Urinary bladder (tissue), 4 donors: ENCODE measurements at places on chromosomes 6 and 20. TPM values are rescaled to one million over a fixed set of nuclear protein-coding genes. Genes with fewer than 3 reads are reported as not detected.

The TFAP2C gene
- total RNA-seq: 1.8 TPM

The C6orf58 gene
- total RNA-seq: not detected

The GRM1 gene
- total RNA-seq: 0.16 TPM

The HLA-DQB1 gene
- total RNA-seq: 4.0 TPM

The WFDC10B gene
- not detected for total RNA-seq

The GINS1 gene
- total RNA-seq: 10.2 TPM

The HLA-DRB1 gene
- total RNA-seq: 10.2 TPM

The SLC4A11 gene
- 0.37 TPM for total RNA-seq

The OR2J3 gene
- total RNA-seq: not detected

The TTBK1 gene
- 0.32 TPM for total RNA-seq

The TSPO2 gene
- total RNA-seq: not detected

The BTN1A1 gene
- total RNA-seq: 0.16 TPM
